ENCODE measurements at places on chromosomes 3 and 15.

DNA sequence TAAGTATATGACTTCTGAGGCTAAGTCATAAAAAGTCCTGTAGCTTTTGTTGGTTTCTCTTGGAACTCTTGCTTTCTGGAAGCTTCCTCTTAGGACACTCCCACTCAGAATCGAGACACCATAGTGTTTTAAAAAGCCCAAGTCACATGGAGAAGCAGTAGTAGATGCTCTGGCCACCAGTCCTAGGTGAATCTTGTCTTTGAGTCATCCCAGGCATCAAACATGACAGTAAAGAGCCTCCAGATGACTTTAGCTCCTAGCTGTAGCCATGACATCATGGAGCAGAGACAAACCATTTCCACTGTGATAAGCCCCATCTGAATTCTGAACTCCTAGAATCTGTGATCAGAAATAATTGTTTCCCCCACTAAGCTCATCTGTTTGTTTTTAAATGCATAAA is 42.1 kb downstream of the ISL2 start:
- no peak for DNase-seq

GRCh38 chr15:90838544-90838943 is 29.8 kb upstream of the FURIN start:
- no peak for DNase-seq

DNA sequence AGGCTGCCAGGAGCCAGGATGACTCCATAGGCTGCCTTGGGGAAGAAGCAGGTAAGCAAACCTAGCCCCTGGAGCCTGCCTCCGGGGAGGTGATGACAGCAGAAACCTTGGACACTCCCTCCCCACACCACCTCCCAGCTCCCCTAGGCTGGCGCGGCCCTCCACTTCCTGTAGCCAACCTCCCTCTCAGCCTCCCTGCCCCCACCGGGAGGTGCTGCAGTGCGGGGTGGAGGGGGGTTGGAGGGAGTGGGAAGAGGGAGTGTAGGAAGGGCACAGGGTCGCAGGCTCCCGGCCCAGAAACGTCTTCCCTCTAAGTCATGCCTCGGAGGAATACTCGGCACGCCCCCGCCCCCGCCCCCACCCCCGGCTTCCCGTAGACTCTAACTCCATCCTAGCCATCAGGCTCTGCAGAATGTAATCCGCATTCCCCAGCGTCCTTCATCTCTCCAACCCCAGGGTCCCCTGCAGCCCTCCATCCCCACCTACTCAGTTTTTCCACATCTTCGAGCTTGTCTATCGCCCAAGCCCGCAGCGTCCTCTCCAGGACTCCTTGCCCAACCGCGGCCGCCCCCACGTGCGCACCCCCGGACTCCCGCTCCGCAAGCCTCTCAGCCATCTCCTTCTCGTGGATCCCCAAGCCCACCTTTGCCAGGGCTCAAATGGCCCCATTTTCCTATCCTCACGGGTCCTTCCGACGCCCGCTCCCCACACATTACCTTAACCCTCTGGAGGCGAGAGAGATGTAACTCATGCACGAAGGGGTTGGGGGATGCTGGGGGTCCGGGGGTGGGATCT is 528 bp downstream of the LPCAT4 start:
- peak; percentile 89 for DNase-seq

DNA sequence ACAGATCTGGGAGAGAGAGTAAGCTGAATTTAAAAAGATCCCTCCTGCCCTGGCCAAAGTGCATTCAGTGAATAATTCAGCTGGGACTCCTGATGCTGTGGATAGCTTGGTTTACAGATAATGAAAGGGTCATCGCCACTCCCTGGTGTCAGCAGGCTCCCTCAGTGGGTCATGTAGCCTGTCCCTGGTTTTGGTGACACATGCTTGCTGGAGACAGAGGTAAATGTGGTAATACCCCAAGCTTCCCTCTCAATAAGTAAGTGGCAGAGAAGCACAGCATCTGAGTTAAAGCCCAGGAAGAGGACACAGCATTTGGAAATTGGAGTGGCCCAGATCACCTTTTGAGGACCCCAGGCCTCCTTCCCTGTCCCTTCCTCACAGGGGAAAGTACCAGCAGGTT is 1.8 kb downstream of the TMEM115 start:
- DNase-seq, result no peak

DNA sequence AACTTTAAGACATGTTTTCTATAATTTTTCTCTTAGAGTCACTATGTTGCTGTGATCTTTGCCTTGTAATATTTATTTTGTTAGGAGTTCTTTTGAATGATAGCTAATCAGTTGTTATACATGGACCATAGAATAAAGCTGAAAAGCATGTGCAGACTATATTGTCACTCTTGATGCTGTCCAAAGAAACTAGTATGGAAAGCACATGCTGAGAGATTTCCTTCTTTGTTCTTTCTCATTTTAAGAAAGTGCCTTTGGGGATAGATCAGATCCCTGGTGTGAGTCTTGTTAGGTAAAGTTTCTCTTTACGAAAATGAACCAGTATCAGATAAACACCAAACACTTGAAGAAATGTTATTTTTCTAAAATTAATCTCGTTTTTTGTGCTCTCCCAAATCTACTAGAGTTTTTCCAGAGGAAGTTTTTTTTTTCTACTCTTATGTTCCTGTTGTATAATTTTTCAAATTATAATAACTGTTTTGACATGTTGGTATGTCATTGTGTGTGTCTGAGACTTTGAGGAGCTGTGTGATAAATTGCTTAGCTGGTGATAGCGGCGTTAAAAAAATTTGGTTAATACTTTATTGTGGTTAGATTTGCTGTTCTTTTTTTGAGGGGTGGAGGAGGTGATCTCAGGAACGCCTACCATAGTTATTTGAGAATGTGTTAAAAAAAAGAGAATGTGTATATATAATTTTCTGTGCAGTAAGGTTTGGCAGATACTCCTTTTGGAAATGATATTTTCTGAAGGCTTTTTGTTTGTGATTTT is 2.2 kb downstream of the PIAS1 start:
- DNase-seq, result no peak

GRCh38 chr15:77474310-77474988 is 53.8 kb downstream of the HMG20A start:
- DNase-seq, result no peak

DNA sequence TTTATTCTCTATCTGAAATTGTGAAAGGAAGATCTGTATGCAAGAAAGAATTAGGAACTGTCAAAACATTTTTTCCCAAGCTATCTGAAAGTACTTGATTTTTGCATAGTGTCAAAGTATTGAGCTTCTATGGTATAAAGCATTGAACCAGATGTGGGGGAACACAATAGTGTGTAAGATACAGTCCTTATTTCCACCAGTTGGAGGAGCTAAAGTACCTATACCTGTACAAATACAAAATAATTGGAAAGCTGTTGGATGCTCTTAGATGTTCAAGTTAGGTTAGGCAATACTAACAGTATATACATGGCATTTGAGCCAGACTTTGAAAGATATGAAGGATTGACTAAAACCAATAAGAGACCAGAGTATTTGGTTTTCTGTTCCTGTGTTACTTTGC is 148.4 kb downstream of the B3GALNT1 start:
- DNase-seq, result no peak

- no peak for DNase-seq
Observed at GRCh38 chr3:10758304-10759037, 57.6 kb upstream of the SLC6A11 start.

- peak; percentile 57 for DNase-seq
Observed at GRCh38 chr3:126753191-126754160, 49.4 kb downstream of the CHCHD6 start.

DNA sequence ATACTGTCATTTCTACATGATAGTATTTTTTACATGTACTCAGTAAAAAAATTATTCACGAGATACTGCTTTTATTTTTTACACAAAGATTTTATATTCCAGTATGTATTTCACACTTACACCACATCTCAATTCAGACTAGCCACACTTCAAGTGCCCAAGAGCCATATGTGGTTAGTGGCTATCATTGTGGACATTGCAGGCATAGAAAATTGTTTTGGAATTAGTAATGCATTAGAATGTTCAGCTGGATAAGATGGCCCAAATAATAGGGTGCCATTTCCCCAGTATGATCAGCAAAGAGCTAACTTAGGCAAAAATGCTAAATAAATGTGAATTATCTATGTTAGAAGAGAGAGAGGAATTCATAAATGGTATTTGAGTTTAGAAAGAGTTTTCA is 203.8 kb upstream of the MCTP2 start:
- no peak for DNase-seq

DNA sequence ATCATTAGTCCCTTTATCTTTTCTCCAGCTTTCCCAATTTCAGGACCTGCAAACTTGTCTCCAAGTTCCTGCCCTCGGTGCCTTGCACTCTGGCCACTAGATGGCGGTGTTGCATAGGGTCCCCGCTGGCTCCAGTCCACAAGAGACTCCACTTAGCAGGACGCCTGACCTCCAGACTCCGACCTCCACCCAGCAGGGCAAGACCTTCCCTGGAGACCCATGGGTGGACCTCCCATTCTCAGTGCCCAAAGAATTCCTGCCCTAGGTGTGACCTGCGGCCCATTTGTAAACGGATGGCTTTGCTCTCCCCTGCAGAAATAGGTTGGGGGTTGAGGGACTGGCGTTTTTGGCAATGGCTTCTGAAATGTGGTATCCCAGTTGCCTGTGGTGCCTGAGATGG is 82.6 kb downstream of the LSM3 start:
- DNase-seq, result peak; percentile 83

GRCh38 chr3:11001658-11002021 is 9.1 kb downstream of the SLC6A1 start:
- no peak for DNase-seq

- DNase-seq, result no peak
Observed at GRCh38 chr3:65893631-65894030, 145.1 kb downstream of the MAGI1 start.

DNA sequence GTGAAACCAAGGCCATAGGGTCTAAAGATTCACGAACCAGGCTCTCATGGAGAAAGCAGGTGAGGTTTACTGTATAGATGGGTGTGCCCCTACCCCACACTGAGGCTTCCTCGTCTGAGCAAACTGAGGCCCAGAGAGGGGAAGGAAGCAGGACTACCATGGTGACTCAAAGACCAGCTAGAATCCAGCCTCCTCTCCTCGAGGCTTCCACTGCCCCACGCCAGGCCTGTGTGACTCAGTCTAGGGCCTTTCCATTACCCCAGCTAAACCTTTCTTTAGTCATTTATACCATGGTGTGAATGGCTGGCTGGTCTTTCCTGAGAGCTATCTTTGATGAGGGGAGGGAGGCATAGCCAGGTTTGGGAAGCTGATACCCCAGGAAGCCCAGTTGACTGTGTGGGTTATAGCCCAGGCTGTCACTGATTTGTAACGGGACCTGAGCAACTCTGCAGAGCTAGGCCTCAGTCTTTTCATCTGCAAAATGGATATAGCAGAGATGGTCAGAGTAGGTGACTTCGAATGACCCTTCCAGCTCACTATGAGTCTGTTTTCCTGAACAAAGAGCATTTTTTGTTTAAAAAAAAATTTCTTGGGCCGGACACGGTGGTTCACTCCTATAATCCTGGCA is 3.0 kb upstream of the RHO start:
- DNase-seq, result no peak

- no peak for DNase-seq
Observed at GRCh38 chr3:168470380-168470779, 374.7 kb upstream of the GOLIM4 start.

DNA sequence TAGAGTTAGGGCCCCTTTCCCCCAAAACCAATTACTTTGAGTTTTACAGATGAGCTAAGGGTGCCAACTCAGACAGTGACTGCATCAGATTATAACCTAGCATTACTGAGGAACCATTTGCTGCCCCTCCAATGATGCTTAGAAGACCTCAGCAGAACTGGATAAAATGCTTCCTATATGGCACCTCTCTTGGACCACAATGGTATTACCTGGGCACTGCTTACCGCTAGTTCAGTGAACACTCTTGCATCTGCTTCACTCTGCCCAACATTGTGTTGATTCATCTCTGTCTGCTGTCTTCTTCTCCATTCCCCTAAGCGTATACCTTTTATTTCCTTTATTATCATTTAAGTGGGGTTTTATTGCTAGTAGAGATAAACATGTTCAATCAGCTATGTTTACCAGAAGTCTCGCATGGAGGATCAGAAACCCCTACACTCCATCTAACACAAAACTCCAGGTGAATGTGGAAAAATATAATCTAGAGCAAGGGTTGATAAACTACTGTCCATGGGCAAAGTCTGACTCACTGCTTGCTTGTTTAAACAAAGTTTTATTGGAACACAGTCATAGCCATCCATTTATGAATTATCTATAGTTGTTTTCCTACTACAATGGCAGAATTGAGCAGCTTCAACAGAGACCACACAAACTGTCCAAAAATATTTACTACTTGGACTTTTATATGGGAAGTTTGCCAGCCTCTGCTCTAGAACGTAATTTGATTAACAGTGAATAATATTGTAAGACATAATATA is 100.2 kb upstream of the PTX3 start:
- DNase-seq, result no peak

DNA sequence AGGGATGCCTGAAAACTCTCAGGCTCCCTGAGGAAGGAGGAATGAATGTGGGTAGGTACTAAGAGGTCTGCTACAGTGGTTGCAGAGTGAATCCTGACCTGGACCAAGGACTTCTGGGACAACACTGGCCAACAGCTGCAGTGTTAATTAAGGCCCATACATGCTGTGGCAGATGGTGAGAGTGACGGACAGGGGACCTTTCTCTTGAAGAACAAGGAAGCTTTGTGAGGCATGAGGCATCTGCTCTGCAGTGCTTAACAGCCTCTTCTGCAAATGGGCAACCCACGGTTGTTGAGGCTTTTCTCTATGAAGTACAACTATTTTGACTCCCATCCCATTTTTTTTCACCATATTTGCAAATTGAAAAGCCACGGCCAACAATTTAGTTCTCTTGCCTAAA is 26.6 kb upstream of the ACAN start:
- DNase-seq, result no peak

DNA sequence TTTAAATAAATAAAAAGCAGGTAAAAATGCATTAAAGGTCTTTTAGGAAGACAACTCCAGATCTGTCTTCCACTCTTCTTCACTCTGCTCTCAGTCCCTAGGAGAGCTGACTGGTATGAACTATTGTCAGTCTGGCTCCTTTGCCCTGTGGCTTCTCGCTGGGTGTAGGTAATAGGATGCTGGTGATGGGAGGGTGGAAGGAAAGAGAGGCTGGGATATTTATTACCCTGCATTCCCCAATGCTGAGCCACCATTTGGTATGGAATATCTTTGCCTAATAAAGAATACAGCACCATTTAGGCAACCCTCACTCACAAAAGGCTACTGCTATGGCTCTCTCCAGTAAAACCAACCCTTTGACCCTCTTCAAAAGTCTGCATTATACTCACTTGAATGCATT is 326.9 kb downstream of the CNTN3 start:
- no peak for DNase-seq

DNA sequence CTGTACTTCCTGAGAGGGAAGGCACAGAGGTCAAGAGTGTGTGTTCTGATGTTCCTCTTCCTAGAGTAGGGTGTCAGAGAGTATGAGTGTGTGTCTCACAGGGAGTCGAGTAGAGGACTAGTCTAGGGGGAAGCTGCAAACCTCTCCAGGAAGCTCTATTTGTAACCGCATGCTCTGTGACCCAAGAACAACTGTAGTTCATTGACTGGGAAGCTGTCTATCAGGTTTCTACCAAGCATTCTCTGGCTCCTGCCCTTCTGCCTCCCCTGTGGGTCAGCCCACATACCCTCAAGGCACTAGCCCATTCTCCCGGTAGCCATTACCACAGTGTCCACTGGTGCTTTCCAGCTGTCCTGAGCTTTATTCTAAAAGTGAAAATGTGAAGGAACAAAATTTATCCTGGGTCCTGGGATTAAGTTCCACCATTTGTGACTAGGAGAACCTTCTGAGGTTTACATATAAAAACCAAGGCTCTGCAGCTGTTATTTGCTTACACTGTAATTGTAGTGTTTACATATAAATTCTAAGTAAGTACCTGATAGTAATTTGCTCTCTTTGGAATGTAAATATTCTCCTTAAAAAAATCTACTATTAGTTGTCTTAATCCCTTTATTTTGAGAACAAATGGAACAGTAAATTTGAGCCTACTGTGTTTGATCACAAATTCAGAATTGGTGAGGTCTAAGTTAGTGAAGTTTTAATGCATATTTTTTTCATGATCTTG is 40.7 kb downstream of the MYRIP start:
- no peak for DNase-seq
